ENCODE measurements at places on chromosomes 12 and 14. TPM values are rescaled to one million over a fixed set of nuclear protein-coding genes. Genes with fewer than 3 reads are reported as not detected.
A peak's percentile ranks its signal among the peaks of the same experiment; 100 is the strongest.

- no peak for DNase-seq
Observed at GRCh38 chr12:14619741-14620501, 52.2 kb upstream of the PLBD1 start.

DNA sequence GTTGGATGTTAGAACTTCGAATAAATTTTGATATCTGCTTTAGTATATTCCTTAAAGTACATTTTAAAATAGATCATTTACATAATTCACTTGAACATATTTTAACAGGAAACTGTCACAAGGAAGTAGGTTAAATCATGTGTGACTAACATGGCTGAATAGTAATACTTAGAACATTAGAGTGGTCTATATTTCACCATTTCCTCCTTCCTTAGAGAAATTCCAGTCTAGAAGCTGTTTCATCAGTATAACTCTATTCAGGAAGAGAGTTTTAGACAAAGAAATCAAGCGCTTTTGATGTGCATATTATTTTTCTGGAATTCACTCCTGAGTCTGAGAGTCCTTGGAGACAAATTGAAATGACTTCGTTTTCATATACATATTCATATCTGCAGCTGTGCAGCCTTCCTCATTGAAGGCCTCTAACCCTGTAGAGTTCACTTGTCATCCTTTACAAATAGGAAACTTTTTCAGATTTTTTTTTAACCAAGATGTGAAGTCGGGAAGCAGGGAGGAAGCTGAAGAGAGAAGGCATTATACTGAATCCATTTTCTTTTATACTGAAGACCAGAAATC lies 28.4 kb downstream of the IRAK3 start:
- no peak for DNase-seq

DNA sequence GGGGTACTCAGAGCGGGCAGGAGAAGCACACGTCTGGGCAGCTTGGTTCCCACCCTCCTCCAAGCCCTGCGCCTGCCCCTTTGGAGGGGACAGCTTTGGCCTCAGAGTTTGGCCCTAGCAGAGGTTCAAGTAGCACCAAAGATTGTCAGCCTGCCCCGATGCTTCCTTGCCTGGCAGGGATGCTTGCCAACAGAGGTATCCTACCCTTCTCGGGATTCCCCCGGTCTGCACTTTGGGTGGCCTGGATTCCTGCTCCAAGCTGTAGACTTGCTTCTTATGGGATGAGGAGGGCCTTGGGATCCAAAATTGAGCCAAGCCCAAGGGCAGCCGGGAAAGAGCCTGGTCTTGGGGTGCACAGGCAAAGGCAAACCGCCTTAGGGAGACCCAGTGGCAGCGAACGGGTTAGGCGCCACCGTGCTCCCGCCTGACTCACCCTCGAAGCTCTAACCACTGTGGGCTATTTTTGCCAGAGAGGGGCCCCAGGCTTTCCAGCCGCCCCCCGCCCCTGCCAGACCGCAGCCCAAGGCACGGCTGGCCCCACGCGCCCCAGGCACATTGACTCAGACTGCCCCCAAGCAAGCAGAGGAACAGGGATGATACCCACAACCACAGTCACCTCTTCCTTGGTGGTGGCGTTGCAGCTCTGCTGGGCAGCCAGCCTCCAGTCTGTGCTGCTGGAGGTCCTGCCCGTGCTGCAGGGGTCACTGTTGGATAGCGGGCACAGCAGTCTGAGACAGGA lies 847 bp upstream of the WNT10B start:
- peak; percentile 26 for DNase-seq

GRCh38 chr12:9730591-9730990 lies 2.3 kb downstream of the CLECL1 start:
- no peak for DNase-seq

DNA sequence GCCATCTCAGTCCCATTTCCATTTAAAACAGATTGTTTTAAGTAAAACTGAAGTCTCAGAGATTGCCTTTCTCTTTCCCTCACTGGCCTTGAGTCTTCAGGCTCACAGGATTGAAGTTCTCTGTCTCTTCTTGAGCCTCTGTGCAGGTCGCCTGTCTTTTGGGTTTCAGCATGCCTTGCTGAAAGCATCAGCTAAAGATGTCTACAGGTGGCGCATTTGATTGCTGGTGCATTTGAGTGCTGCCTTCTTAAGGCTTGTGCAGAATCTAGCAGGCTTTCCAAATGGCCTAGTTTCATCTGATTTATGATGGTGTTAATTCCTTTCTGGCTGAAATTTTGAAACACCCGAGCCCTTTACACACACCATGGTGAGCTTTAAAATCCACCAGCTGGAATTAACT lies 1062.2 kb upstream of the FBXO33 start:
- DNase-seq: no peak

DNA sequence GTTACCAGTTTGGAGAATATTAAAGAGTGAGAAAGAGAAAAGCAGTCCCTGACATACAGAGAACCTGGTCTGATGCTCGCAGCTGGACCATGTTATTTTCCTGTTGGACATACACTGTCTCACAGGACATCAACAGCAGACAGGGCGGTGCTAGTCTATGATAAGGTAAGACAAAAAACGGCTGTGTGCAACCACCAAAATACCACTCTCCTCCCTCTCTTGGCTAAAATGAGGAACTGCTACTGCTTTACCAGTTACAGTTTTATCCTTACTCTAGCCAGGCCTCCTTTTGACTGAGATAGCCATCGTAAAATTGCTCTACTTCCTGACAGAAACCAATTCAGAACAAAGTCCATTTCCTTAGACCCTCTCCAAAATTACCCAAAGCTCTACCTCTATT lies 47.0 kb upstream of the ERGIC2 start:
- DNase-seq: no peak

GRCh38 chr12:70177631-70178030 lies 65.6 kb upstream of the CNOT2 start:
- DNase-seq: no peak

GRCh38 chr14:59890676-59891075 lies 20.1 kb upstream of the RTN1 start:
- DNase-seq: no peak

GRCh38 chr12:32034045-32034444 lies 72.6 kb upstream of the BICD1 start:
- no peak for DNase-seq

DNA sequence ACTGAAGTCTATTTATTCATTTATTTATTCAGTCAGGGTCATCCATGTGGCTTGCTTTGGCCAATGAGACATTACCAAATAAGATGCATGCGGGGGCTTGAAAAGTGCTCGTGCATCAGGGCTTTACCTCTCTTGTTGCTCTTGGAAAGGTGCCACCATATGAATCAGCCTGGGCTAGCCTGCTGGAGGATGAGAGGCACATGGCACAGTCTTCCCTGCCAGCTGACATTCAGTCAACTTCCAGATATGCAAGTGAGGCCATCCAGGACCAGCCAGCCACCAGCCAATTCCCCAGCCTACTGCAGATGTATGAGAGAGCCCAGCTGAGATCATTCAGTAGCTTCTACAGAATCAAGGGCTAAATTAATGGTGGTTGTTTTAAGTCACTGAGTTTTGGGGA lies 105.2 kb upstream of the RPH3A start:
- peak; percentile 88 for DNase-seq

GRCh38 chr14:44494137-44494536 lies 12.9 kb downstream of the FSCB start:
- peak; percentile 9 for DNase-seq

DNA sequence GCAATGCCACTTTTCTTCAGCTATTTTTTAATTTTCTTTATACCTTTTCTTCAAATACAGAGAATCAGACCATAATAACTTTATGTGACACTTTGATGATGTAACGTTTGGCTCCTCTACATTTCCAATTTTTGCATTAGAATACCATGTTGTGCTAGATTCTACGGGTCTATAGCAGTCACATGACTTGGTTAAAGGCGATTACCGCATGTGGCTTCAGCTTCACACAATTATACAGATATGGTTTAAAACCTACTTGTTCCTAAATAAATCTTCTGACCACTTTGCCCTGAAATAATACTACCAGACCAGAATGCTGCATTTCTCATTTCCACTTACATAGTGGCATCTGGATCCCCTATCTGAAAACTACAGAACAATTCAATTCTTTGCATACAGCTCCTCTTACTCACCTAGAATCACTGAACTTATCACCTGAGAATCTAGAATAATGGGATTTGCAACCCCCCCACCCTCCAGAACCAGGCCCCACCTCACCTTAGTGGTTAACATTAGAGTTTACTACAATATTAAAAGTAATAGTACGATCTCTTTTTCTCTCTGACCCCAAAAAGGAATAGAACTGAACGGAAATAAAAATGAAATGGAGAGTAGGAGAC lies 1.3 kb downstream of the MAX start:
- peak; percentile 19 for DNase-seq

- DNase-seq: no peak
Observed at GRCh38 chr14:56844406-56845002, 34.2 kb upstream of the OTX2 start.

- DNase-seq: no peak
Observed at GRCh38 chr14:34643361-34643760, 13.4 kb upstream of the SNX6 start.

Gene SLC5A8
- polyA plus RNA-seq: 0.01 TPM

Gene TCL1B
- not detected for polyA plus RNA-seq

Gene LDHB
- polyA plus RNA-seq: 647 TPM

Gene FRMD6
- 60.4 TPM for polyA plus RNA-seq

All from mammary epithelial cell (primary cell).